ENCODE measurements at places on chromosomes 5 and 9.

DNA sequence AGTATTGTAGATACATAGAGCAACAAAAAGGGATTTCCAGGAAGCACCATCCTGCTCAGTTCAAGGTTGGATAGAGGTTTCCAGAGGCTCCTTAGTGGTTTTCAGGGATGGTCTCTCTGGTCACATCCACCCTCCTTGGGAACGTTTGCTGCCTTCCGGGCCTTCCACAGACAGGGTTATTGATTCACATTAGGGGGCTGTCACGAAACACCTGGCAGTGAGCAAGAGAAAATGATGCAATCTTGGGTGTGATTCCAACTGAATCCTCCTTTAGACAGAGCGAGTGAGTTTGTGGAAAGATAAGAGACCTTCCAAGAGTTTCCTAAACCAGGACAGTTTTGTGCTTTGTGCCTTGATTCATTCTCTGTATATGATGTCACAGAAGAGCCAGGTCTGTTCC is 43.8 kb upstream of the CTSL start:
- no peak for DNase-seq

- no peak for DNase-seq
These were observed 1413.1 kb upstream of the CDH6 start for GRCh38 chr5:29780401-29780800.

DNA sequence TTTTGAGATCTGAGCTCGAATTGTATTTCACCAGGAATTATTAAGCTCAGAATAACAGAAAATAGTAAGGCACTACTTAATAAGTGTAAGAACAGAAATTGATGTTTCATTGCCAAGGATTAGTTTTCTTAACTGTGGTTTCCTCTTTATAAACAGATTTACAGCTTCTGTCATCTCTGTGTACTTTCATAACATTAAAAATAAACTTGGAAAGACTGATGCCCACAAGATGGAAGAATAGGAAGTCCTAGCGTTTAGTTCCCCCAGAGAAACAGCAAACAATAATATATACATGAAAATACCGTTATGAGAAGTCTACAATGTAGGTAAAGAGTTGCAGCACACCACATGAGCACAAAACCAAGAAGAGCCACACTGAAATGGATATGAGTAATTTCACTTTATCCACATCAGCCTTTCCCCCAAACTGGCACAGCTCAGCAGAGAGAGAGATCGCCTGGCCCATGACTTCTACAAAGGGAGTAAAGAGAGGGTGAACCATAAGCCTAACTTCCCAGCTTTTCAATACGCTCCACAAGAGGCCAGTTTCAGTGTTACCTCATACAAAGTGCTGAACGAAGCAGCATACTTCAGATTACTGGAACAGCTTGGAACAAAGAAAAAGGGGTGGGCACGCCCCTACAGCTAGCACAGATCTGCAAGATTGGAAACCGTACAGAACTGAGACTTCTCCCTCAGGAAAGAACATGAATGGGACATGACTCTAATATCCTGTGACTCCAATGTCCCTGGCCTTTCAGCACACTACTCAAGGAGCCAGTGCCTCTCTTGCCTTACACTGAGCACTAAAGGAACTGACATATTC is 75.4 kb downstream of the EMB start:
- DNase-seq: no peak

DNA sequence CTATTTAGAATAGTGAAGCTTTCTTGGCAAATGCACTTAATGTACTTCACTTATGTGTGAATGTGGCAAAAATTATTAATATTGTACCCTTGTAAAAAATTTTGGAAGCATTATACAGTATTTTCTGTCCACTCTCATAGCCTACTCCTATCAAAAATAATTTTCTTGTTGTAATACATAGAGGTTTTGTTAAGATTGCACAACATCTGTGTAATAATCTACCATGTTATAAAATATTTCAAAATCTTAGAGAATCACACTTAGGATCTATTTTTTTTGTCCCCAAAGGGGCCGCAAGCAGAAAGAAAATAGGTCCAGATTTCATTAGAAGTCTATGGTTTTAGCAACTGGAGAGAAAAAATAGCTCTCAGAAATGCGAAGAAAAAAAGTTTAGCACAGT is 945.9 kb downstream of the CDH18 start:
- DNase-seq: no peak

- DNase-seq: peak; percentile 25
These were observed 52.5 kb downstream of the SH3GL2 start for GRCh38 chr9:17631396-17631795.
